T follicular helper cell (primary cell): ENCODE measurements at places on chromosomes 4 and X.

GRCh38 chrX:43971966-43972961 is 926 bp downstream of the NDP start:
- no peak for DNase-seq

GRCh38 chr4:151804086-151804630 is 43.4 kb upstream of the GATB start:
- no peak for DNase-seq

DNA sequence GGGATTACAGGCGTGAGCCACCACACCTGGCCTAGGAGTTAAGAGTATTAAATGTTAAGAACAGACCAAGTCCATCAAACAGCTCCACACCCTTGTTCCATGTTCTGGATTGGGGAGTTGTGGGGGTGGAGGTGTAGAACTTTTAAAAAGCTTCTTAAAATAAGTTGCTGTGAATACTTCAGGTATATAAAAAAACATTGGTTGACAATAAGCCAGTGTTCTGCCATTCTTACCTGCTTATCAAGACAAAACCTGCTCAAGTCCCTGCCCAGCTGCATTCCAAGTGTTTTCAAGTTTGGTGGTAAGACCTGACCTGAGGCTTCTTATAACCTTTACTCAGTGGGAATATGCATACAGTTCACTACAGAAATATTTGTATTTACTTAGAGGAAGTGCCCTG is 6.4 kb downstream of the RBM3 start:
- DNase-seq, result no peak

GRCh38 chr4:122152711-122153226 is 638 bp downstream of the BLTP1 start:
- DNase-seq, result no peak

- DNase-seq, result no peak
Observed at GRCh38 chrX:30865015-30865414, 24.0 kb downstream of the TAB3 start.

DNA sequence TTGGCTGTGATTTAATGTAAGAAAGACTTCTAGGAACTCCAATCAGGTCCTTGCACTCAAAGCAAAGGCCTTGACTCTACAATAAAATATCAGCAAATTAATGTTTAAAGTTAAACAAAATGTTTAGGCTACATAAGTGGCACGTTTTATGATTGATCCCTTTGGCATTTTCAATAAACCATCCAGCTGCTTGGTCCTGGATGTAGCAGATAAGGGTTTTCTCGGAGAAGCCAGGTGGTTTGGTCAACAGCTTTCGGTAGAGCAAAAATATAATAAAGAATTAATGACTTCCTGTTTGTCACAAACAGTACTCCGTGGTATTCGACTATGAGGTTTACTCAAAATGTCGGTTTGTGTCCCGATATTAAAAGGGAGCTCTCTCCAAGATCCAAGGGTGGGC is 95.8 kb downstream of the GEMIN8 start:
- DNase-seq, result no peak

GRCh38 chr4:150173982-150174398 is 95.7 kb downstream of the DCLK2 start:
- no peak for DNase-seq

GRCh38 chr4:142944565-142944964 is 98.5 kb upstream of the INPP4B start:
- DNase-seq, result no peak

DNA sequence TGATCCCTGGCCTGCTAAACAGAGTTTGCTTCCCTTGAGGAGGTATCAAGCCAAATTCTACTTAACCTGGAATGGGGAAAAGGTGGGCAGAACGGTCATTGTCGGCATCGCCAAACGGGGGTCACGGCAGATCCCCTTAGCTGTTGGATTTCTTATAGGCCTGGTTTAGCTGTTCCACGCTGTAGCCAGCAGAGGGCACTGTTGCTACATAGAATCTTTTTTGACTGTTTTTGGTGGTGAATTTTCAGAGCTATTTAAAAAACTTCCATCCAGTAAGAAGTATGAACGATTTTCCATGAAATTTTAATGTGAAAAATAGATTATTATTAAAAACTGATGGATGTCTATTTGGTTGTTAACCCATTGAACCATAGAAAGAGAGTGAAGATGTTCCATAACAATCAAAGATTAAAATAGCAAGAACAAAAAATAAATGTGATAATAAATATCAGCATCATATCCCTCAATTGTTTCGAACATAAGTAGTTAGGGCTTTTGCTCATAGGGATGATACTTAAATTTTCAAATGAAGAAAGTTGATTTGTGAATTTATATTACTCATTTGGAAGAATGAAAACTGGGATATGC is 56.6 kb downstream of the LINC00632 start:
- peak; percentile 19 for DNase-seq

DNA sequence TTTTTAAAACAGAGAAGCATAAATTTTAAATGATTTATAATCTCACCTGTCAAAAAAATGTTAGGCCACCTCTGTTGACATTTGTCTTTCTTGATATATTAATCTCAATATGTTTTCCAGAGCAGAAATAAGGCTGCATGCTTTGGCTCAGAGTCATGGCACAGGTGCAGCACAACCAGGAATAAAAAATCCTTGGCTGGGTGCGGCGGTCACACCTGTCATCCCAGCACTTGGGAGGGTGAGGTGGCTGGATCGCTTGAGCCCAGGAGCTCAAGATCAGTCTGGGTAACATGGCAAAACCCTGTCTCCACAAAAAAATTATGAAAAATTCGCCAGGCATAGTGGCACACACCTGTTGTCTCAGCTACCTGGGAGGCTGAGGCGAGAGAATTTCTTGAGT is 18.1 kb downstream of the CPLX1 start:
- no peak for DNase-seq

DNA sequence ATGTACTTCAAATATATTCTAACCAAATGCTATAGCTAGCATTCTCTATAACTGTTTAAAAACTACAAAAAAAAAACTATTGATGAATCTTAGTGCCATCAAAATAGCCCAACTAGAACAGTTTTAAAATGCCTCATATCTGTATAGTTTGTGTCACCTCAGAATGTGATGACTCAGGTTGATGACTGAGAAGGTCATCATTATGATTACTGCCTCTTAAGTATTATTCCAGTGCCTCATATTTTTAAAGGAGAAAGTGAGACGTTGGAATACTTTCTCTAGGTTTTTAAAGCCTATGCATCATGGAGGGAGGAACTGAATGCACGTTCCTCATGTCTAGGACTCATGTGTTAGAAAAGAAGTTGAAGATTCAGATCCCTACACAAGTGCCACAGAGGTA is 88.2 kb downstream of the TMA16 start:
- no peak for DNase-seq

GRCh38 chr4:178953447-178954120 is 1511.3 kb upstream of the AGA start:
- no peak for DNase-seq

DNA sequence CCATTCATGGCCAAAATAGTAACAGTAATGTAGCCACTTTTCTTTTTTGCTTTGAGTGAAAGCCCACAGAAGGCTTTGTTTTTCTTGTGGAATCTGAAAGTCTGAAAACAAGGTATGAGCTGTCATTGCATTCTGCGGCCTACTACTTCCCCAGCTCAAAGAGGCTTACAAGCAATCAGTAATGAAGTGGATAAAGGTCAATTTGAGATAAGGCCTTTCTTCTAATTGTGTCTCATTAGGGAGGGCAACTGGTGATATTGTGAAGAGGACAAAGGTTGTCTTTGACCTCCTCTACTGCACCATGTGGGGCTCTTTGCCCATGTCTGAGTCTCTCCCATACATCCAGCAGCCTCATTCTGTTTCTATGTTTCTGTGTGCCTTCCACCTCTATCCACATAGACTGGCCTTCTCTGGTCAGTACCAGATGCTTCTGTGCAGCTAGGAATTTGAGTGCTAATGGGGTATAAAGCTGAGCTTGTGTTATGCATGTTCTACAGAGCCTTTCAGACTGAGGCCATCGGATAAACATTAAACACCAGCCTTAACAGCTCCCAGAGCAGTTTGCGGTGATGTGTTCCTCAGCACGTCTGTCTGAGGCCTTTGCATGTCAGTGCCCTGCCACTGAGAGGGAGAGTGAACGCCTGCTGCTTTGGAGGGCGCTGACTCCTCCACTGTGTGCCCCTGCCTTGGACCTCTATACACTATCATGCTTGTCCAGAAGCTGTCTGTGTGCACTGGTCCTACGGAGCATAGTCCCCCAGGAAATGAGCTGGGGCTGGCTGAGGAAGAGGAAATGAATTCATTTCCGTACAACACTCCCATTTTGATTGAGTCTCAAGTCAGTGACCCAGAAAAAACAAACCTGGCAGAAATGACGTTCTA is 80.2 kb downstream of the SH2D1A start:
- no peak for DNase-seq

DNA sequence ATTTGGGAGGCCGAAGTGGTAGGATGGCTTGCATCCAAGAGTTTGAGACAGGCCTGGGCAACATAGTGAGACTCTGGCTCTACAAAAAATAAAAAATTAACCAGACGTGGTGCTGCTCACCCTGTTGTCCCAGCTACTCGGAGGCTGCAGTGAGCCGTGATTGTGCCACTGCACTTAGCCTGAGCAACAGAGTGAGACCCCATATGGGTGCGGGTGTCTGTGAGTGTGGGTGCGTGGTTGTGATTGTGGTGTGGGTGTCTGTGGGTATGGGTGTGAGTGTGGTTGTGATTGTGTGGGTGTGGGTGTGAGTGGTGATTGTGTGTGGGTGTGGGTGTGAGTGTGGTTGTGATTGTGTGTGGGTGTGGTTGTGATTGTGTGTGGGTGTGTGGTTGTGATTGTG is 114.6 kb downstream of the UBE2K start:
- DNase-seq, result no peak

GRCh38 chrX:5015451-5015850 is 1213.2 kb downstream of the NLGN4X start:
- DNase-seq, result no peak

DNA sequence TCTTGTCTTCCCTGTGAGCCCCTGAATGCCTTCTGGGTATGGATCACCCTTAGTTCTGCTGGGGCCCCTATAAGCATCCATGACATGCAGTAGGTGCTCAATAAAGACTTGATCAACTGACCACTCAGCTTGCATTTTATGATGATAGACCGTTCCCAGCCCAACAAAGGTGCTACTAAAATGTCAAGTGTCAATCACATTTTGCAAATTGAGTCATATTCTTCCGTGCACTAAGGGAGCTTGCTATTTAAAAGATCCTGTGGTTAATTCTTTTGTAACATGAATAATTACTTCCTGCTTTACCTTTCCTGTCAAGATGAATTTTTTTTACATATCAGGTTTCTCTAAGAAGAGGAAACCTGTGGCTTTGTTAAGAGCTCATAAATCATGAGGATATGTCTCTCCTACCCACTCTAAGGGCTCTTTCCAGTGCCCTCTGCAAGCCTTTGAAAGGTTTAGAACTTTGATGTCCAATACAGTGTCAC is 47.6 kb downstream of the SH3KBP1 start:
- no peak for DNase-seq

- no peak for DNase-seq
Observed at GRCh38 chr4:115376866-115377265, 263.4 kb upstream of the NDST4 start.

DNA sequence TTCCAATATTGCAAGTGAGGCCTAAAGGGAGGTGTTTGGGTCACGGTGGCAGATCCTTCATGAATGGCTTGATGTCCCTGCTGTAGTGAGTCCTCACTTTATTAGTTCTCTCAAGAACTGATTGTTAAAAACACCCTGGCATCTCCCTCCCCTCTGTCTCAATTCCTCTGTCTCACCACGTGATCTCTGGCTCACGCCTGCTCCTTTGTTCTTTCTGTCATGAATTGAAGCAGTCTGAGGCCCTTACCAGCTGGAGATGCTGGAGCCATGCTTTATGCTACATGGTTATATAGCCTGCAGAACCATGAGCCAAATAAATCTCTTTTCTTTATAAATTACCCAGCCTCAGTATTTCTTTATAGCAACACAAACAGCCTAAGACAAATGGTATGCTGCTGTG is 980.7 kb upstream of the GRIA3 start:
- DNase-seq, result no peak

GRCh38 chr4:117137145-117137544 is 51.8 kb upstream of the TRAM1L1 start:
- DNase-seq, result no peak

- no peak for DNase-seq
Observed at GRCh38 chr4:99654361-99654761, 3.3 kb downstream of the C4orf54 start.

GRCh38 chr4:48375651-48376304 is 34.4 kb downstream of the SLAIN2 start:
- DNase-seq, result no peak

GRCh38 chr4:1534876-1535526 is 128.8 kb upstream of the NKX1-1 start:
- DNase-seq, result no peak

DNA sequence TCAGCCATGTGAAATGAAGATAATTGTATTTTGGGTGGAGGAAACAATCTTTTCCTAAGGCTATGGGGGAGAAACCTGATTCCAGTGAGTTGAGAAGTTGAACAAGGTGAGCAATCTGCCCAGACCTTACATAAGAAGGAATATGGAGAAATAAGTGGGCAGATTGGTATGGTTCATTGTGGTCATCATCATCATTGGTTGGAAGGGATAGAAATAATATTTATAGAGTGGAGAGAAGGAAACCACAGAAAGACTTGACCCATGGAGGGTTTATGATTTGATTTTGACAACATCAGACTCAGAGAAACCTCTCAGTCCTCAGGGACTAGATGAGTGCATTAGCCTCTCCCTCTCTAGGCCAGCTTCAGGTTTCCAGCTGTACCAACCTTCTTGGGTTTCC is 177.9 kb upstream of the NEIL3 start:
- DNase-seq, result no peak

- no peak for DNase-seq
Observed at GRCh38 chr4:154076921-154077320, 288.0 kb upstream of the SFRP2 start.

DNA sequence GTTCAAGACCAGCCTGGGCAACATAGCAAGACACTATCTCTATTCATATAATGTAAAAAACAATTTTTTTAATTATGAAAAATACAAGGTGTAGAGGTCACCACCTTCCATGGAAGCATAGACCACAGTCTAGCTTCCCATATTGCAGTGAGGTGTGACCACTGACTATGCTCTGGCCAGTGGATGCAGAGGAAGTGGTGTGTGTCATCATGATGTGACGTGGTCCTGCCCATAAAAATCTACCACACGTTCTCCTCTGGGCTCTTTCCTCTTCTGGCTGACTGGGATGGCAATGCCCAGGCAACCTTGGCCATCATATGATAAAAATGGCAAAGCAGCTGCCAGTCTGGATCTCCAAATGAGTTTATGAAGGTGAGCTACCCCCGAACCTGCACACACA is 65.7 kb downstream of the RBM47 start:
- no peak for DNase-seq

- no peak for DNase-seq
Observed at GRCh38 chr4:15482842-15483241, 13.2 kb downstream of the CC2D2A start.

- no peak for DNase-seq
Observed at GRCh38 chr4:94724016-94724790, 33.6 kb upstream of the BMPR1B start.

DNA sequence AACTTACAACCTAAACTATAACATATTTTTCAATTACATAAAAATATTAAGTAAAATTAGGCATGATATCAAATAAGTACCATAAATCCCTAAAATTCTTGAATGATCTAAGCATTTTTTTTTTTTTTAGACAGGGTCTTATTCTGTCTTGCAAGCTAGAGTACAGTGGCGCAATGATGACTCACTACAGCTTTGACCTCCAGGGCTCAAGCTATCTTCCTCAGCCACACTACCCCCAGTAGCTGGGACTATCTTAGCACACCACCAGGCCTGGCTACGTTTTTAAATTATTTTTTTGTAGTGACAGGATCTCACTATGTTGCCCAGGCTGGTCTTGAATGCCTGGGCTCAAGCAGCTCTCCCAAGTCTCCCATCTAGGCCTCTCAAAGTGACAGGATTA is 1042.3 kb downstream of the FSTL5 start:
- no peak for DNase-seq

GRCh38 chrX:107731831-107732502 is 43.6 kb downstream of the TSC22D3 start:
- DNase-seq, result no peak
